ENCODE measurements at places on chromosomes 3 and 15.

- DNase-seq: no peak
Observed at GRCh38 chr3:114328345-114328744, 34.5 kb downstream of the TIGIT start.

DNA sequence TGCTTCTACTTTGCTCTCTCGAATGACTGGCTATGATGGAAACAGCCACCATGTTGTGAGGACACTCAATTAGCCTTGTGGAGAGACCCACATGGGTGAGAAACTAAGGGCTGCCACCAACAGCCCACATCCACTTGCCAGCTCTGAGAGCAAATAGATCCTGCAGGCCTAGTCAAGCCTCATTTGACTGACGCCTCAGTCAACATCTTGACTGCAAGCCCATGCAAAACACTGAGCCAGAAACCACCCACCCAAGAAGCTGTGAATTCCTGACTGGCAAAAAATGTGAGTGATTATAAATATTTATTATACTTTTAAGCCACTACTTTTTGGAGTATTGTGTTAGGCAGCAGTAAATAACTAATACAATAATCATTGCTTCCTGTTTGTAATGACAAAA lies 58.4 kb downstream of the NOX5 start:
- DNase-seq: no peak

- no peak for DNase-seq
Observed at GRCh38 chr3:171753025-171753472, 57.2 kb downstream of the PLD1 start.

- DNase-seq: peak; percentile 34
Observed at GRCh38 chr3:121989943-121990342, 32.1 kb downstream of the ILDR1 start.

DNA sequence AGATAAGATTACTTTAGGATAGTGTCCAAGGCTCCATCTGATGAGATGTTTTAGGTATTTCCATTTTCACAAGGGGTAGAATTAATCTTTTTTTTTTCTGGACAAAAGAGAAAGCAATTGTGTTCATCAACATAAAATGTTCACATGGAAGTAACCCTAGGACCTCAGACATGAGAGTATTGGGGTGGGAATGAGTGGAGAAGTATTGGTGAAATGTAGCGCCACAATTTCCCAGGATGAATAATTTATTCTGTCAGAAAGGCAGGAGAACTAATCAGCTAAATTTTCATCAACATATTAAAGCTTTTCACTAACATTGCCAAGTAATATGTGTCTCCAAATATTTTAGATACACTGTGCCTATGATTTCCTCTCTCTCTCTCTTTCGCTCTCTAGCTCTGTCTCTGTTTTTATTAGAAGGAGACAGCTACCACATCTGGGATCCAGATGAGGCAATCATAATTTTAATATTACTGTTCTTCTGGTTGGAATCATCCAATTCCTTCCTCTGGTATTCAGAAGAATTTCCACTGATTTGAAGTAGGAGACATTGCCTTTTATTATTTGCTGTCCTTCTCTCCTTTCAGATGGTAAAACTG lies 21.6 kb upstream of the ZNF280D start:
- no peak for DNase-seq

DNA sequence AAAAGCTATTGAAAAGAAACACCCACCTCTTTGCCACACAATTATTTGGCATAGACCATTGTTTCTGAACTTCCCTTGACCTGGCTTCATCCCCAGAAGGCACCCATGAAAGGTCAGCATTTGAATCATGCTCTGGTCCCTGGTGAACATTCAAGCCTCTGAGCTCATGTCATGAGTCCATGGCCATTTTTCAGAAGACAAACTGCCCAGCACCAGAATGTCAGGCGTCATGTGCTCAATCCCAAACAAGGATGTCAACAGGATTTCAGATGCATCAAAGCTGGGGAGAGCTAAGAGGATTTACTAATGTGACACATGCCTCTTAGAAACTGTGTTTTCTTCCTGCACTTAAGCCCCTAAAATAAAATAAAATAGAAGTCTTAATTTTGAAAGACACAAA lies 41.3 kb downstream of the TMED3 start:
- no peak for DNase-seq

- DNase-seq: no peak
Observed at GRCh38 chr3:195068084-195069080, 202.6 kb downstream of the XXYLT1 start.

- DNase-seq: no peak
Observed at GRCh38 chr3:37162501-37163245, 11.7 kb downstream of the LRRFIP2 start.

GRCh38 chr3:12155828-12156227 lies 2.9 kb downstream of the TIMP4 start:
- DNase-seq: peak; percentile 32

Measured in RKO (cell line).